BJ (cell line): ENCODE measurements at places on chromosomes 6 and 20. TPM values are rescaled to one million over a fixed set of nuclear protein-coding genes. Genes with fewer than 3 reads are reported as not detected.

- no peak for DNase-seq
Measured at GRCh38 chr6:10309457-10310329, 105.2 kb downstream of the TFAP2A start.

DNA sequence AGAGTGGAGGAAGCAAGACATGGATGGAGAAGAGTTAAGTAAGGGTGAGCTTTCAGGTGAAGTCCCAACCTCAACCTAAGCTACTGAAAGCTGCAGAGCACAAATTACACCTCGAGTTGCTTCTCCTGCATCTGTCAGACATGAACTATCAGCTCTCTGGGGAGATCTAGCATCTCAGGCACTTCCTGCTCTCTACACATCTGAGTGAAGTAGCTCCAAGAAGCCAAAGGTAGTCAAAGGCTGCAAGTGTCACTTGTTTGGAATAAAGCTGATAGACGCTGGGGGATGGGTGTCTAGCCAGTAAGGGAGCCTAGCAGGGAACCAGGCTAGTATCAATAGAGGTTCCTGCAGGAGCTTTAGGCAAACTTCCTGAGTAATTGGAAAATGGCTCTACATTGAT is 228.0 kb downstream of the PLCB1 start:
- no peak for DNase-seq

The E2F1 gene
- polyA plus RNA-seq, result 5.1 and 7.5 TPM in 2 replicates

DNA sequence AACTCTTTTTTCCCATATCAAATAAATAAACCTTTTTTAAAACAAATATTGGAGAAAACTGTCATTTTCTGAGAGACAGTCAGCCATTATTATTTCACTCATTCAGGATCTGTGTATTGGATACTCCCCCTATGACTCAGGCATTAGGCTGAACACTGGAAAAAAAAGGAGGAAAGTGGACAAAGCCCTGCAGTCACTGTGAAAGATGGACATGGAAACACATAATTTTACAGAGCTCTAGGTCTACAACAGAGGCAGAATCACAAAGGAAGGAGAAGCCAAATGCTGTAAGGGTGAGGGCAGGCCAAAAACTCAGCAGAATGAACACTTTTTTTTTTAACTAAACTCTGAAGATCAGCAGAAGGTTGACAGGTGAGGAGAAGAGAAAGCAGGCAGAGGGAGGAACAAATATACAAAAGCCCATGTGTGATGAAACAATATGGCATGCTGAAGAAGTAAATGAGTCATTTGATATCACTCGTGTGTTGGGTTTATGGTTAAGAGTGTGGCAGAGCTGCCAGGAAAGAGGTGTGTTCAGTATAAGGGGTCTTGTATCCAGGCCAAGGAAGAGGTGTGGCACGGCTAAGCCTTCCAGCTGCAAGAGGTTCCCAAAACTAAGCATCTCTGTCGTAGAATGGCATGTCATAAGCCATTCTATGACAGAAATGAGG is 39.1 kb downstream of the EPB41L2 start:
- DNase-seq, result no peak

DNA sequence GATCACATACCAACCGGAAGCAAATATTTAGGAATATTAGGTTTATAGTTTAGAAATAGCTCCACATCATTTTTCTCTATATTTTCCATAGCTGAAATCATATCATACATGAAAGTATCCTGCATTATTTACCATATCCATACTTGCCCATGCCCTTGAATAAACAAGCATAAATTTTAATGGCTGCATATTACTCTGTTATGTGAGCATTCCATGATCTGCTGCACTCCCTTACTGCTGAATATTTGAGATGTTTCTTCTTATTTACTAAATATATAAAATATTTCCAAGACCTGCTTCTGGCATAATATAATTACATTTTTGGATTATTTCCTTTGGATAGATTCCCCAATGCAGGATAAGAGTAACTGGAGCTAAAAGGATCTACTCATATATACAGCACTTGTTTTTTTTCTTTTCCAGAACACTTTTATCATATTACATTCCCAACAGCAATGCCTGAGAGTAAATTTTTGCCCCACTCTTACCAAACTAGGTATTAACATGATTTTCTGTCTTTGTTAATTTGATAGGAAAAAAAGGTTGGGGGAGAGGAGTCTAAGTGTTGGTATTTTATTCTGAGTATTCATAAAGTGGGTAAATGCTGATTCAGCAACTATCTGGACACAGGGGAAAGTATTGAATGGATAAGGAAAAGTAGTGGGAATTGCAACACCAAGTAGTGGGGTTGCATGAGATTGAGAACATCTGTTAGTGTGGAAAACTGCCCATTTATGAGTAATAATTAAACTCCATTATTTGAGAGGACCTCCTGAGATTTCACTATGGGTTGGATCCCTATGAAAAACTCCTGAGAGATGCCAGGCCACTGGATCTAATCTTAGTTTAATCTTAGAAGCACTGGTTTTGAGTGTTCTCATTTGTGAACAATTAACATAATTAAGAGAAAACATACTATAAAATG is 76.0 kb downstream of the MAN1A1 start:
- peak; percentile 60 for DNase-seq

The CDS2 gene
- 25.2 and 46.3 TPM in 2 replicates for polyA plus RNA-seq

The PLG gene
- polyA plus RNA-seq, result not detected in 2 replicates

The TRMT11 gene
- 10.1 and 19.0 TPM in 2 replicates for polyA plus RNA-seq

GRCh38 chr20:41559658-41560057 is 58.5 kb downstream of the CHD6 start:
- DNase-seq, result no peak

DNA sequence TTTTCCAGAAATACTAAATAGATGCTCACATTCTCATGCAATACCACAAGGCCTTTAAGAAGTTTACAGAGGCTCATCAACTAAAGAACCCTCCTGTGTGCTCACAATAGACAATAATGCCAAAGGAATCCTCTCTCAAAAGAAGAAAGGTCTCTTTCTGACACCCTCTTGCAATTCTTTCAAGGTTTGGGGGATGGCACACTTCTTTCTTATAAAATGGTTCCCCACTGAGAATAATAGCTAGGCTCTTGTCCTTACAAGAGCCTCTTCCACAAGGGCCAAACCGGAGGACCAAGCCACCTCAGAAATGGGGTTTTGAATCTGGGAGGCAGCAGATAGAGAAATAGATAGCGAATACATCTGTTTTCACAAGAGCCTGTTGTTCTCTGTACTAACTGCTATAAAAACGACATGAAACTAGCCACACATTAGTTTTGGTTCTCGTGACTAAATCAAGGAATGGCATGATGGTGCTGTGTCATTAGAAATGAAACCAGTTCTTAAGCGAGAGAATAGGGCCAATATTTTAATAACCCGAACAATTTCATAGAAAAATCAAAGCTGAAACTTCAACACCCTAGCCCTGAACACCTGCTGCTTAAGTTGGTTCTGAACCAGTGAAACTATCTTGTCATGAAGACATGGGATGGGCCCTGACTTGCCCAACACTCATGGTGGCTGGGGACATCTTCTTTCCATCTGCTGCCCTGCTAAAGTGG is 81.1 kb downstream of the PRDM1 start:
- DNase-seq, result no peak

GRCh38 chr6:138176652-138177232 is 15.0 kb downstream of the ARFGEF3 start:
- no peak for DNase-seq

The SLC17A9 gene
- 14.4 and 30.8 TPM in 2 replicates for polyA plus RNA-seq

GRCh38 chr6:51737580-51738360 is 349.6 kb downstream of the PKHD1 start:
- DNase-seq, result no peak

- no peak for DNase-seq
Measured at GRCh38 chr6:52176550-52176949, 9.6 kb upstream of the IL17A start.

- peak; percentile 23 for DNase-seq
Measured at GRCh38 chr20:9409981-9410380, 104.4 kb upstream of the LAMP5 start.

The SLC17A1 gene
- polyA plus RNA-seq, result not detected in 2 replicates

DNA sequence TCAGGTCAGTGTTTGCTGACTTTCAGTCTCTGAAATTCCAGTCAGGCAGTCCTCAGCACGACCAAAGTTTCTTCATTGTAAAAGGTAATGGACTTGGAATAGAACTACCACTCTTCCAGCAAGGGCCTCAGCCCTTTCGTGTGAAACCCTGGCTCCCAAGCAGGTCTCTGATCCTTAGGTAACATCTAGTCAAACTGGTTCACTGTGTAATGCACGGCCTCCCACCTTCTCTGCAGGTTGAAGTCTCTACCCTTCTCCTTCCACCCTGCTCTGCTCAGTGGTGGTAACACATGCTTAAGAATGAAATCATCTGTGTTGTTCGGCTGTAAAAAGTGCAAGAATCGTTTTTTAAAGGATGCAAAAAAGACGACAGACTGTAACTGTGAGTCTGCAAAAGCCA is 287.2 kb upstream of the POU3F2 start:
- no peak for DNase-seq

DNA sequence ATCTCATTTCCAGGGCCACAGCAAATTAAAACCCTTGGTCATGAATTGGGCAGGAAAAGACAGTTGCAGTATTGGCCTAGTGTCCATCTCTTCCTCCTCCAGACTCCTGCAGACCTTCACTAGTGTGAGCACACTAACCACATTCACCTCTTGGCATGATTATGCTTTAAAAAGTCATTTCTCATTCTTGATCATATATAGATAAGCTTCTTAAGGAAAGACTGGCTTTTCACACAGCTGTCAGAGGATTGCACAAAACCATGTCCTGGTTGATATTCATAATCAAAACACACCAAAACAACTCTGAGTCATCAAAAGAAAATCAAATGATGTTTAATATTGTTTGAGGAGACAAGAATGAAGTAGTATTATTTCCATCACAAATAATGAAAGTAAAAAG is 52.1 kb downstream of the TMEM200A start:
- DNase-seq, result no peak
